Dermis blood vessel endothelial cell (primary cell): ENCODE measurements at places on chromosomes 5 and 9. TPM values are rescaled to one million over a fixed set of nuclear protein-coding genes. Genes with fewer than 3 reads are reported as not detected.
A peak's percentile ranks its signal among the peaks of the same experiment; 100 is the strongest.

Gene PTGDS
- total RNA-seq: 0.17 and 0.60 TPM in 2 replicates

Gene OR13C8
- not detected in 2 replicates for total RNA-seq

Gene MSMP
- total RNA-seq: 42.5 and 66.8 TPM in 2 replicates

Gene ACTL7B
- not detected in 2 replicates for total RNA-seq

Gene FOXD4L5
- total RNA-seq: 0.09 TPM in 1 of 2 replicates, not detected in the other

Gene NUP214
- 15.3 and 19.1 TPM in 2 replicates for total RNA-seq

Gene SKIC3
- 117 and 119 TPM in 2 replicates for total RNA-seq

Gene C1QTNF2
- total RNA-seq: 0.17 and 0.28 TPM in 2 replicates

Gene MACROH2A1
- 219 and 227 TPM in 2 replicates for total RNA-seq

Gene SPATA9
- not detected in 2 replicates for total RNA-seq

Gene TTF1
- total RNA-seq: 13.6 and 20.3 TPM in 2 replicates

Gene GPRIN1
- total RNA-seq: 7.7 and 8.7 TPM in 2 replicates

Gene RORB
- total RNA-seq: under 0.01 and 0.09 TPM in 2 replicates

Gene CARD9
- total RNA-seq: 0.34 and 1.1 TPM in 2 replicates

Gene LHX6
- 18.1 and 27.4 TPM in 2 replicates for total RNA-seq

Gene UBE2QL1
- total RNA-seq: under 0.01 and 0.05 TPM in 2 replicates

DNA sequence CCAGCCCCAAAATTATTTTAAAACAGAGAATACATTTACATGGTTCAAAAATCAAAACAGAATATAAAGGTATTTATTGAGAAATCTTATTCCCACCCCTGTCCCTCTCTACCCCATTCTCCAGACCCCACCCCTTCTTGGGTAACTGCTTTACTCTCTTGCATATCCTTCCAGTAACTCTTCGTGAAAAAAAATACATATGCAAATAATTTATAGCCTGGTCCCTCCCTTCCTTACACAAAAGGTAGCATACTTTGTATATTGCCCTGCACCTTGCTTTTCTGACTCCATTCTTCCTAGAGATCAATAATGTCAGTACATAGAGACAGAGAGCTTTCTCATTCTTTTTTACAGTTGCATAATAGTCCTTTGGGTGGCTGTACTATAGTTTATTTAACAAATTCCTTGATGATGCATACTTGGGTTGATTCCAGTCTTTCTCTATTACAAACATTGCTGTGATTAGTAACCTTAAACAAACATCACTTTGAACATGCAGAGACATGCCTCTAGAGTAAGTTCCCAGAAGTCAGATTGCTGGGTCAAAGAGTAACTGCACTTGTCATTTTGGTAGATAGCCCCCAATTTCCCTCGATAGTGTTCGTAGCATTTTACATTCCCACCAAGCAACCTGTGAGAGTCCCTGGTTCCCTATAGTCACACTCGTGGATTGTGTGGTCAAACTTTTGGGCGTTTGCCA is 47.9 kb downstream of the STOM start:
- DNase-seq: peak; percentile 85

GRCh38 chr5:1864896-1865440 is 17.8 kb downstream of the IRX4 start:
- no peak for DNase-seq

- DNase-seq: peak; percentile 44
Observed at GRCh38 chr5:150710165-150710564, 9.3 kb upstream of the RBM22 start.

DNA sequence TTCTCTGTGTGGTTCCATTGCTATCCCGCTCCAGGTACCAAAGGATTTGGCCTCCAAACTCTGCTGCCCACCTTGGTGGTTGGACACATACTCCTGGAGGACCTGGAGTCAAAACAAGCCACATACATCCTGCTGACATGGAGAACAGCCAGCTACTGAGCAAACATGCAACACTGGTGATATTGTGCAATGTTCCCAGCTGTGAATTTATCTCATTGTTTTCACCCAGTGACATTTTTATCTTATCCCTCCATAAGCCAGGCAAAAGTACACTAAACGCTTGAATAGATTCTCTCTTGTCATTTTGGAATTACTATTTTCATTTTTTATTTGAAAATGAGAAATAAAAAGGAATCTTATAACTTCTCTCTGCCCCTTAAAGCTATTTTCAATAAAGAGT is 11.1 kb upstream of the CTSL start:
- DNase-seq: peak; percentile 33

DNA sequence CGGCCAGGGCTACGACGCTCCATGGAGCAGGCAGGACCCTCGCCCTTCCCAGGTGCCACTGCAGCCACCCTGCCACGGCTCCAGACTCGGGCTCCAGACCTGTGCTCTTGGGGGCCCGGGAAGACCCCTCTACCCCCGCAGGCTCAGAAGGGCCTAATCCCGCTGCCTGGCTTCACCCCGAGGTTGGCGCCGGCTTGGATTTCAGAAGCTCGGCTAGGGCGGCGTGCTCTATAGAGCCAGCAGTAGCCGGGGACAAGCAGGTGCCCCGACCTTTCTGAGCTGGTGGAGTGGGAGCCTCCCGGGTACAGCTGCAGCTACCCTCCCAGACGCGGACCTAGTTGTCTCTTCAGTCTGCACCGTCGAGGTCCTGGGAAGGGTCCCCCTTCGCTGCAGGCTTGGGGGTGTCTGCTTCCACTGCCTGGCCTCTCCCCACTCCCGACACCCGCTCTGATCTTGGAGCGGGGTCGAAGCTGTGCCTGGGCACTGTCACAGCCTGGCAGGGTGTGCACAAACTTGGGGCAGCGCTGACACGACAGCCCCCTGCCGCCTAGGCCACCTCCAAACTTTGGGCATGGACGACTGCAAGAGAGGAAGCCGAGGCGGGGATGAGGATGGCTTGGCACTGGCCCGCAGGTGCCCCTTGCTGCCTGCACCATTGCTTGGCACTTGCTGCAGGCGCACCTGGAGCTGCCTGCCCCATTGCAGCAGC is 1366.1 kb upstream of the CDH9 start:
- DNase-seq: no peak

DNA sequence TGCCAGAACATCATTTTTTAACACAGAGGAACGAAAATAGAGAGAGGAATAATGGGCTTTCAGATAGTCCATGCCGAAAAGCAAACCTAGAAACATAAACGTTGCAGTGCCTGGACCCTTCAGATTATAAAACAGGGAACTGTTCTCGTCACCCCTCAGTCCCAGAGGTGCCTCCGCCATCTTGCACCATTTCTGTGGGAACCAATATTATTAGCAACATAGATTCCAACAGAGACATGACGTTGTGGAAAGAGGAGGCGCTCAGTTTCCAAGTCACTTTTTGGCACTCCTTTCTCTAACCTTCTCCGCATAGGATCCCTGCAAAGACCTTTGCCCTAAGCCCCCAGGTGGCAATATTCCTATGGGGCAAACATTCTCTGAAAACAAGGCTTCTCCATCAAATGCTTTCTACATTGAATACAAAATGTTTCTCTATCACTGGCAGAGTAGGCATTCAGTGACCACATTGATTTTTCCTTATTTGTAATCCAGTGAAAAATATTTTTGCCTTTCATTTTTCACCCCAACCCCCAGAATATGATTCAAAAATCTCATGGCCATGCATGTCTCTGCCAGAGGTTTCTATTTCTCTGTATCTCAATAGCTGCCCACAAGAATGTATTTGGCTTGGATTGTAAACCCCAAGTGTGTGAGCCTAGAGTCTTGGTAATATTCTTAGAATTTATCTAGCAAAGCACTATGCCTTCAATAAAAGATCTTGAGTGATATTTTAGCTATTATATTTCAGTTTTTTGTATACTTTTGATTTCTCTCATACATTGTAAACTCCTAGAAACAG is 500.8 kb upstream of the WWC1 start:
- no peak for DNase-seq

DNA sequence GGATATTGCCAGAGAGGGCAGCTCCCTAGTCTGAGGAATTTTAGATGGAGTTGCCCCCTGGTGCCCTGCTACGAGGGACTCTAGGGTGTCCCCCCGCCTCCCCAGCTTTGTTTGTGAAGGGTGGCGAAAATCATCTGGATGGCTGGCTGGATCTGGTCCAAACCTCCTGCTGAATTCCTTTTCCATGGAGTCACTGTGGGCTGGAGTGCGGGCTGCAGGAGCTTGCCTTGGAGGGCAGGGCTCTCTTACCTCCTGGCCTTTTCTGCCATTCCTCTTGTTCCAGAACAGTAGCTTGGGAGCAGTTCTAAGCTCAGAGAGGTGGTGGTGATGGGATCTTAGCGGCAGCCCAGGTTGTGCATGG is 2.1 kb downstream of the SYNPO start:
- DNase-seq: peak; percentile 91

- DNase-seq: no peak
Observed at GRCh38 chr5:55509097-55509496, 25.7 kb downstream of the PLPP1 start.

GRCh38 chr9:137077010-137077747 is at the start of gene UAP1L1:
Gene UAP1L1, plus strand, starts transcription at chr9:137077517. Its CDS starts 16 bp downstream, at chr9:137077533.
- peak; percentile 71 for DNase-seq

DNA sequence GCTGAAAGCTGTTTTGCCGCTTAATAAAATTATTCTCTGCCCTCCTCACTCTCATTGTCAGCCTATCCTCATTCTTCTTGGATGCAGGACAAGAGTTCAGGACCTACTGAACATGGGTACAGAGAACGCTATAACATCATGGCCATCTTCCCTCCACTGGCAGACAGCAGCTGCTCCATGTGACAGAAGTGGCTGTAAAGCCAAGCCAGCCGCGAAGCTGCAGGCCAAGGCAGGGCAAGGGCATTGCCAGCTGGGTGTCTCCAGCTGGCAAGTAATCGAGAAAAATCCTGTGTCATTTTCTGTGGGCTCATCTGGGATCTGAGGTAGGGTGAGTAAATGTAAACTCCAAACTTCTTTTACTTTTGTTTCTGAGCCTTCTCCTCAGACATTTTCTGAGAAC is 84.8 kb downstream of the SLC25A46 start:
- no peak for DNase-seq

DNA sequence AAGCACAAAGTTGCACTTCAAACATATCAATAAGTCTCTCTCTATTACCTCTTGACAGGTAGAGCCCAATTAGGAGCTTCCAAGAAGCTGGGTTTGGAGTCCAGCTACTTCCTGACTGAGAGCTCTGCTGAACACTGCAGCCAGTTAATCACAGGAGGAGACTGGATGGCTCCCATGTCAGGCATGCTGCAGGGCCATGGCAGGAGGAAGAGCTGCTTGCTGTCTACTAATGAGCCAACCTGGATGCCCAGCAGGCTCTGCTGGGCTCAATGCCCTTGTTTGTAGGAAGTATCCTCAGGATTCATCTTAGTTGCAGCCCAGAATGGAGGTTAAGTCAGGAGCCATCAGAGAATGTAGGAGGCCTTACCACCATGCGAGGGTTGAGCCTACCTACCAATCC is 91.9 kb downstream of the TMEM215 start:
- no peak for DNase-seq

DNA sequence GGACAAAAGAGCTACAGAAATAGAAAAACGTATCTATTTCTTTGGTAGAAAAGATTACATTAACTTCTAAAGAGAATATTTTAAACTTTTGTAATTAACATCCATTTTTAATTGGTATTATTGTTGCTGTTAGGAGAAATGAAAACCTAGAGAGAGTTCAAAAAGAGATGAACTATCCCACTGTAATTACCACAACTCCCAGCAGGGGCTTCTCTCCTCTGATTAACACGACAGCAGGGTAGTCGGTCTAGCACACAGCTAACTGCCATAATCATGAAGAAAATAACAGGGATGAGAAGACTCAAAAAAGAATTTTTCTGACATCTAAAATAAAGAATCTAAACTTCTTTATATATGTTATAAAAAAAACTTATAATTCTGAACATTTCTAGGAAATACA is 86.2 kb upstream of the CDH9 start:
- DNase-seq: no peak

- DNase-seq: no peak
Observed at GRCh38 chr9:79953908-79954307, 382.1 kb downstream of the TLE4 start.

GRCh38 chr5:151326266-151326665 is 21.1 kb downstream of the SLC36A2 start:
- no peak for DNase-seq

DNA sequence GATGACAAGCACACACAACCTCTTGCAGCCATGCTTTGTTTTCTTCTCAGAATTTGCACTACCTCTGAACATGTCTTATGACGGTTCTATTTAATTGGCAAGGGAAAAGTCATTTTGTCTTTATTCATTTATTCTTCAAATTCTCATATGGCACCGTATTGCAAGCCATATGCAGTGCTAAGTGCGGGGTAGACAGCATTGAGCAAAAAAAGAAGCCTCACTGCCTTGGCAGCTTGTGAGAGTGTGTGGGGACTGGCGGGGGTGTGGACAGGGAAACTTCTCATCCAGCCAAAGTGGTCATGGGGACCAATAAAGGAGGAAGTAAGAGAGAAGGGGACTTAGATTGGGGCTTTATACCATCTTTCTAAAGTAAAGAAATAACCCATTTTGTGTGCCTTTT is 160.0 kb downstream of the CDH12 start:
- DNase-seq: no peak

- peak; percentile 82 for DNase-seq
Observed at GRCh38 chr5:56585999-56586691, 229.2 kb upstream of the MAP3K1 start.

DNA sequence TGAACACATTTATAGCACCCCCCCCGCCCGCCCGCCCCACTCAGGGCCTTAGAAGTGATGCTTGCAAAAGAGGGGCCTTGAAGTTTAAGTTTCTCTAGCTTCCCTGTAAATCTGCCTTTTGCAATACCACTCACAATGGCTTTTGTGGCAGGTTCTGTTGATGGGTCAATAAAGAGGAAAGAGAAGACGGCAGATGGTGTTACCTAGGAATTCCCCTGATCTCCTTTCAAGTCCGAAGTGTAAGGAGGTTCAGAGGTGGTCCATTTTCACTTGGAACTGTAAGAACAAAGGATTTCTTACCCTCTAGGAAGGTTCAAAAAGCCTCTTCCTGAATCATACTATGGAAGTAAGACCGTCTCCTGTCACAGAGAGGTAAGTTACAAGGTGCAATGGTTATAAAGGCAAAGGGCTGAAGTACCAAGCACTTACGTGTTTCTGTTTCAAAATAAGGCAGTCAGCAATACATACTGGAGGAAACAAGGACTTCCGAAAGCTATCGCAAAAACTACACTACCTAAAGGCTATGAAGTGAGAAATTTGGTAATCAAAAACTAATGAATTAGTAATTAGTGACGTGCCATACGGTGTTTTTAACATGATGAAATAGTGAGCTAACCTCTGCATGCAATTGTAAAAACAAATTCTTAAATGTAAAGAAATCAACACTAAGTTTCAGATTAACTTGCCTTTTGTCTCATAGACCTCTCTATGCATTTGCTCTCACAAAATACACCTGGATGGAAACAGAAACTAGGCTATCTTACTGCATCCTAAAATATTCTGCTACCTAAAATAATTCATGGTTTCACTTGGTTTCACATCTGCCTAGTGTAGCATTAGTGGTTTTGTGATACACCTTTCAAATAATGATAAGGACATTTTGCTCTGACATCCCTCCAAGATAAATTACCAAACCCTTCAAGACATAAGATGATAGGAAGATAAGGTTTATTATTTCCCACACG is 589.4 kb upstream of the FAM174A start:
- no peak for DNase-seq

DNA sequence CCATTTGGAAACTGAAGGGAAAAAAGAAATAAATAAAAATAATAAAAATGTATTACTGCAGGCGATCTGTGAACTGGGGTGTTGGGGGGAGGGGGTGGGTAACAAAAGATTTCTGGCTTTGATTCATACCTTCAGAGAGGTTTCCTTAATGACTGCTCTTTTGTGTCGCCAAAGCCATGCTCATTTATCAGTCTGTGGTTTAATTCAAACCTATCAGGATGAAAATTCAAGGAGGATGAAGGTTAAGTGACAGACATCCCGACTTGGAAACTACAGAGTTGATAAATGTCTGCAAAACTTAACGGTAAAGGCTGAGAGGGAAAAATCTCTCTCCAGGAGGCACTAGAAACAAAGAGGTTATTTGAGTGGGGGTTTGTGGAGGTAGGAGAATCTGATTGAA is 278.2 kb downstream of the PSAT1 start:
- DNase-seq: no peak

GRCh38 chr9:1083325-1083913 is 33.3 kb downstream of the DMRT2 start:
- DNase-seq: no peak
